ENCODE measurements at places on chromosomes 4 and X.

GRCh38 chr4:146294776-146295175, 80.4 kb downstream of the REELD1 start:
- DNase-seq = no peak

DNA sequence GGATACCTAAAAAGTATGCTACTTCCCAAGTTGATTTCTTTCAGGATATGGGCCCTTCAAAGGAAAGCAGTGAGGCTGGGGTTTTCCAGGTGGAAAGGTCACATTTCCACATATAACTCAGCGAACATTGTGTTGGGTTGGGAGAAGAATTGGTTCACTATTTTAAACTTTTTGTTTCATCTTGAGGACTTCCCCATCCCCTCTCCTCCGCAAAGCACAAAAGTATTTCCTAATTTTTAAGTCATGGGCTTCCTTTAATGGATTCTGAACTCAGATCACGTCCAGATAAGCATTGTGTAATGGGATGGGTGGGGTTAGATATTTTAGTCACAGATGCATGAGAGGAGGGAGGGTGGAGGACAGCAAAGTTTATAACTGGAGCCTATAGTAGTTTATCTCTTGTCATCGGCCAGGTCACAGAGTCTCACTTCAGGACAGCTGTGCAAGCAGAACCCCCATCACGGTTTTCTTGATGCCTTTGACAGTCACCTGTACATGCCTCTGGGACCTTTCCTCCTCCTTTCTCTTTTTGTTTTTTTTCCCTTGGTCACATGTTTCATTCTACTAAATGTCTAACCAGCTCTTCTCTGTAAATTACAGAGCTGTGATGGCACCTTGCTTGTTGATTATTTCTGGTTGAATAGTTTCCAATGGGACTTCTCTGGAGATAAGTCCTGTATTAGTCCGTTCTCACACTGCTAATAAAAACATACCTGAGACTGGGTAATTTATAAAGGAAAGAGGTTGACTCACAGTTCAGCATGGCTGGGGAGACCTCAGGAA, 115.4 kb downstream of the PTTG2 start:
- DNase-seq = no peak

DNA sequence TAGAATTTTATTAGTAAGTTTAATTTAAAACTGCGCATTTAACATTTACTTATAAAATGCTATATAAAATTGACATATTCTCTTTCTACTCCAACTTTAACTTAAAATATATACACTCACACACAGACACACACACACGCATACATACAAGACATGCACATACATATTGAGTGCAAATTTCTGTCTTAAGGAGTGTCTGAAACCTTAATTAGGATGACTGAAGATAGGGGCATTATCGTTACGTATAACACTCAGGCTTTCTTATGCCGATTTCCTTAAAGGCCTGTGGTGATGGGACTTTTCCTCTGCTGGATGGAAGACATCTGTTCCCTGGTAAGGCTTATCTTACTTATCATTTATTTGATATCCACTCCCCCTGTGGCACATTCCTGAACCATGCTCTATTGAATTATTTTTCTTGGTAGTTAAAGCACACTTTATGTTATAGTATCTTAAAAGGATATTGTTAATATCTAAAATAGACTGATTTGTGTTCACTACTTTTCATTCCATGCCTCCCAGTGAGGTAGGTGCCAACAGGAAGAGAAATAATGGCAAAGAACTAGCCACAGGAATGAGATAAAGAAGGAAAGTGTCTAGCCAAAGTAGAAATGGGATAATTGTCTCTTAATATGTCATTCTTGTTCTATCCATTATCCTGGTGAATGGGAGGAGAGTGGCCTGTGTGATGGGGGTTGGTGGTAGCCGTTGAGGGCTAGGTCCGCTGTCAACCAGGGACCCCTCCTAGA, 92.9 kb upstream of the GPRIN3 start:
- no peak for DNase-seq

GRCh38 chr4:77703666-77704065, 98.0 kb downstream of the CXCL13 start:
- no peak for DNase-seq

Measured in amniotic stem cell (primary cell).